Islet precursor cell (in vitro differentiated cells): ENCODE measurements at places on chromosomes 4 and X.

- no peak for DNase-seq
Measured at GRCh38 chr4:176595257-176595656, 197.5 kb downstream of the VEGFC start.

- DNase-seq, result no peak
Measured at GRCh38 chrX:30060718-30061117, 154.6 kb upstream of the MAGEB2 start.

GRCh38 chr4:6049985-6050384, 31.8 kb upstream of the C4orf50 start:
- DNase-seq, result no peak

- no peak for DNase-seq
Measured at GRCh38 chr4:155506745-155507144, 130.0 kb upstream of the MAP9 start.

DNA sequence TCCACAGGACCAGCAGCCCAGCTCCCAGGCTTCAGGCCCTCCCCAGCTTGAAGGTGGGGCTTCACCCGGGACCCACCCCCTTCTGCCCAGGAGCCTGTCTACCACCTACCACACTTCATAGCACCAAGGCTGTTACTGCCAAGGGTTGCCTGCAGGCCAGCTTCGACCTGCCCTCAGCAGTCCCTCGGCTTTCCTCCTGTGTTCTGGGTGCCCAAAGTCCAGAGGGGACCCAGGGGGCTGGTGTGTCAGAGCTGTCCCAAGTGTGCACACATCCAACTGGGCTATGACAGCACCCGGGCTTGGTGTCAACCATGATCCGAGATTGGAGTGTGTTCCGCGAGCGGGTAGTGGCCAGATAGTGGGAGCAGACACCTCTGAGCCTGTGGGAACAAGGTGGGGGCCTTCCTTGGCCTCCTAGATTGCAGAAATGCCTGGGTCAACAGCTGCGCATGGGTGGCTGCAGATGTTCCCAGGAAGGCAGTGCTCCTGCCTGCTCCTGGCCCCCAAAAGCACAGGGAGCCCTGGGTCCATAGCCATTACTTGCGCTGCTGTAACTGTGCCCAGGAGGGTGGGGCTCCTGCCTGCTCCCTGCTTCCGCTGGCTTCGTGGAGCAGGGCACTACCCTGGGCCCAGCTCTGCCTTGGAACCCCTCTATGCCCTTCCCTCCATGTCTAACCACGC, 16.8 kb downstream of the SULT1B1 start:
- DNase-seq, result no peak

DNA sequence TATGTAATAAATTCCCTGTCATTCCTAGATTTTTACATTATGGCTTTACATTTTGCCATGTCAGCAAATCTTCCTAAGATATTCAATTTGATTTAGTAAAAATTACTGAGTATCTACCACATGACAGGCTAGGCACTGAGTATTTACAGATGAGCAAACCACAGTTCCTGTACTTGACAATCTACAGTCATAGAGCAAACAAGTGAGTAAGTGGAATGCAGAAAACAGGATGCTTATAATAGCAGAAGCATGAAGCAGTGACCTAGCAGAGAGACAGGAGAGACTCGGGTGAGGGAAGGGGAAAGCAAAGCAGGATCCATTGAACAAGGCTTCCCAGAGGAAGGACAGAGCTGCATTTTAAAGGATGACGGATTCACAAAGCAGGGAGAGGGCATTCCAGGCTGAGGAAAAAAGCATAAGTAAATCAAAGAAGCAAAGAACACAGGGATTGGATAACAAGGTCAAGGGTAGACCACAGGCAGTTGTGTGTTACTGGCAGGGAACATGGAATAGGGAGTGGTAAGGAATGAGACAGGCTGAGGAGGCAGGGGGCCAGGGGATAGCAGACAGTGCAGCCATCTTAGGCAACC, 124.7 kb upstream of the C1QTNF7 start:
- DNase-seq, result peak; percentile 52

- no peak for DNase-seq
Measured at GRCh38 chr4:102420563-102421398, 75.5 kb upstream of the SLC39A8 start.

GRCh38 chrX:119477812-119478232, 9.6 kb downstream of the SLC25A5 start:
- DNase-seq, result no peak

DNA sequence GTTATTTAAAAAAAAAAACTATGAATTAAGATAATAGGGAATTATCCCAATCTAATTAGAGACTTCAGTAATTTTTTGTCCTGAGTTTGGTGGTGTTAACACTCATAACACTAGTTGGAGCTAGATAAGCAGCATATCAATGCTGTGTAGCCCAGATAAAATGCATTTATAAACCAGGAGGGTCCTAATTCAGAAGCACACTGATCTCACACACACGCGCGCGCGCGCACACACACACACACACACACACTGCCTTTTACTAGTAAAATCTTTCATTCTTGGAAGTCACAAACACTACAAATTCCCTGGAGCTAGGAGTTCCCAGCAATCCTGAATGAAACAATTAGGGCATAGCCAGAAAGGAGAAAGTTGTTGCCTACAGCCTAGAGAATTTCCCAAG, 3.2 kb downstream of the UNC5C start:
- no peak for DNase-seq

GRCh38 chr4:106607558-106607957, 239.0 kb upstream of the GIMD1 start:
- DNase-seq, result no peak

DNA sequence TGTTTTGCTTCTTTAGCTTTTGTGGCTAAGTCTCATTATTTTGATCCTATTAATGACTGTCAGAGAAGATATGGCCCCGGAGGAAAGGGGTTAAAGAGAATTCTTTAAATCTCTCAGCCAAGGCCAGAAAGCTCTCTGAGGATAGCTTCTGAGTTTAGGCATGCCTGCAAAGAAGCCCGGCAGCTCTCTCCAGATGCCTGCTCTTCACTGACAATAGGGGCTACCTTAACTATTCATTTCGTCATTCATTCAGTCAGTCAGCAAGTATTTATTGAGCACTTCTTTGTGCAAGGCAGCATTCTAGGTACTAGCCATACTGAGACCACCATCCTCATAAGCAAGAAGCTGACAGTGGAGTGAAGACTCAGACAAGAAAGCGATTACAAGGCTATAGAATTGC, 34.0 kb upstream of the BMP15 start:
- no peak for DNase-seq

DNA sequence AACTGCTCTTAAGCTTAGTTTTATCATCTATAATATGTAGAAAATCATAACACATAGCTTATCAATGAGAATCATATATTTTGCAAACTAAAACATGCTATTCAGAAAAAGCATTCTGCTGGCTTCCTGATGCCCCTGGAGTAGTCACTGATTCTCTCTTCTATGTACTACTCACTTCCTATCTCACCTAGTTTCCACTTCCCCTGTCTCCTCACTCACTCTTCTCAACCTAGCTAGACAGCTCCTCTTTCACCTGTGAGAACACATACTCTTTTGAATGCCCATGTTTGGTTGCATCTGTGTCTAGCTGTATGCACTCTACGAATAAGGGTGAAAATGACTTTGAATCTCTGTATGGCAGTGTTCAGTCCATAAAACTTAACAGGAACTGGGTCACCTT, 9.3 kb downstream of the TMEM144 start:
- no peak for DNase-seq

GRCh38 chr4:187258651-187259401, 535.2 kb upstream of the FAT1 start:
- DNase-seq, result no peak
